ENCODE measurements at places on chromosomes 3 and 15. TPM values are rescaled to one million over a fixed set of nuclear protein-coding genes. Genes with fewer than 3 reads are reported as not detected.

- peak; percentile 99 for DNase-seq
Measured at GRCh38 chr15:90716976-90717821, at the start of gene BLM. Gene BLM (plus strand): TSS chr15:90717346. CDS start chr15:90747393, 30,047 bp downstream.

DNA sequence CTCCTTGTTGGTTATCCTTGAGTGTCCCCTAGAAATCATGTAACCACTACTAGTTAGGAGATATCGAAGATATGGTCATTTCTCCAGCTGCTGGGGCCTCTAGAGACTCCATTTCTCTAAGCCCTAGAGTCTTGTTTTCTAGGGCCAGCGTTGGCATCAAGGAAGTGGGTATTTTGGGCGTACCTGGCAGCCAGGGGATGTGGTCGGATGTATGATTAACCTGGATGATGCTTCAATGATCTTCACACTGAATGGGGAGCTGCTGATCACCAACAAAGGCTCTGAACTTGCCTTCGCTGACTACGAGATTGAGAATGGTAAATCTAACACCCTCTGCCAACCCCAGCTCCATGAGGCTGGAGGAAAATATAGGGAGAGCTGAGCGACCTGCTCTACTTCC, 325.5 kb downstream of the RYR3 start:
- no peak for DNase-seq

- peak; percentile 86 for DNase-seq
Measured at GRCh38 chr15:93030430-93031102, 58.4 kb downstream of the RGMA start.

Gene DLEC1
- 0.22 TPM for total RNA-seq

Gene CCDC80
- 71.0 TPM for total RNA-seq

Gene PTX3
- total RNA-seq: 5.6 TPM

Gene MYH15
- total RNA-seq: 0.44 TPM

All from muscle of leg (tissue), 16 donors.